ENCODE measurements at places on chromosomes 12 and 14.
A peak's percentile ranks its signal among the peaks of the same experiment; 100 is the strongest.

DNA sequence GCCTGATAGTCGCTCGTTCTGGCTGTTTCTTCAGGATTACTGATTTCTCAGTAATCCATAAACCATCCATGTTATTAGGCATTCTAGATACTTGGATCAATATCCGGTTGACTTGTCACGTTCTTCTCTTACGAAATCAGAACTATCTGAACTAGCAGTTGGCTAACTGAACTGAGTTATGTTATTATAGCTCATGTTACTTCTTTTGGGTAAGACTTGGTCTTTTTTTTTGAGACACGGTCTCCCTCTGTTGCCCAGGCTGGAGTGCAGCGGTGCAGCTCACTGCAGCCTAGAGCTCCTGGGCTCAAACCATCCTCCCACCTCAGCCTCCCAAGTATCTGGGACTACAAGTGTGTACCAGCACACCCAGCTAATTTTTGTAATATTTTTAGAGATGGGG lies 178.6 kb downstream of the PRKCH start:
- DNase-seq = no peak

- DNase-seq = no peak
Measured at GRCh38 chr14:23727566-23728335, 91.6 kb downstream of the DHRS2 start.

DNA sequence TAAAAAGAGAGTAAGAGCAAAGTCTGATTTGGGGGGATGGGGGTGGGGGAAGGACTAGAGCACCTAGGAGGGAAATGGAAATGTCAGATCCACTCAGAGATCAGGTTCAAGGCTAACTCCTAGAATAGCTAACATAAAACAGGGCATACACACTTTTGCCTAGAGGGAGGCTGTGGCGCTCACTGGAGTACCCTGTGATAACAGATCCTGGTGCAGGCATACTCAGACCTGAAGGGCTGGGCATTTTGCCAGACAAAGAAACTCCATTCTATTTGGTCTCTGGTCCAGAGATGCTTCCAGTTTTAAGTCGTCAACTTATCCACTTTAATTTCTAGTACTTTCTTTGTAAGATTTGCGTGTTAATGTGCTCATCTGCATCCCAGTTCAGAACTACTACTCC lies 5.8 kb downstream of the CTDSP2 start:
- no peak for DNase-seq

GRCh38 chr12:4261655-4262054 lies 11.9 kb upstream of the CCND2 start:
- DNase-seq = no peak

GRCh38 chr14:95104911-95105310 lies 52.4 kb downstream of the DICER1 start:
- no peak for DNase-seq

GRCh38 chr12:80655751-80656150 lies 51.7 kb upstream of the MYF6 start:
- DNase-seq = no peak

DNA sequence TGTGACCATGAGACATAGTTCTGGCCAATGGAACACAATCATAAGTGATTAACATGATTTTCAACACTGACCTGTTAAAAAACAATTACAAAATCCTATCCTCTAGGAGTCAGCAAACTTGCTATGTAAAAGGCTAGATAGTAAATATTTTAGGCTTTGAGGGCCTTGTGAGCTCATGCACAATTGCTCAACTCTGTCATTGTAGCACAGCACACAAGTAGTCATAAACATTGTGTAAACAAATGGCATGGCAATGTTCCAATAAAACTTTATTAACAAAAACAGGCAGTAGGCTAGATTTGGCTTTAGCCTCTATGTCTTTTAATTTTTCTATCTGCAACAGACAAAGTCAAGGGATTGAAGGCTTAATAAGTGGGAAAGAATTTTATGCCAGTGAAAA lies 350.7 kb downstream of the C12orf50 start:
- no peak for DNase-seq

- DNase-seq = no peak
Measured at GRCh38 chr14:101495284-101495683, 66.0 kb upstream of the DIO3 start.

- DNase-seq = no peak
Measured at GRCh38 chr12:34363050-34363673, 340.9 kb downstream of the ALG10 start.

GRCh38 chr14:66224492-66225178 lies 261.5 kb upstream of the CCDC196 start:
- DNase-seq = no peak

- DNase-seq = no peak
Measured at GRCh38 chr14:101598159-101598558, 36.9 kb downstream of the DIO3 start.

GRCh38 chr12:11446372-11446771 lies 51.0 kb upstream of the PRB2 start:
- no peak for DNase-seq

DNA sequence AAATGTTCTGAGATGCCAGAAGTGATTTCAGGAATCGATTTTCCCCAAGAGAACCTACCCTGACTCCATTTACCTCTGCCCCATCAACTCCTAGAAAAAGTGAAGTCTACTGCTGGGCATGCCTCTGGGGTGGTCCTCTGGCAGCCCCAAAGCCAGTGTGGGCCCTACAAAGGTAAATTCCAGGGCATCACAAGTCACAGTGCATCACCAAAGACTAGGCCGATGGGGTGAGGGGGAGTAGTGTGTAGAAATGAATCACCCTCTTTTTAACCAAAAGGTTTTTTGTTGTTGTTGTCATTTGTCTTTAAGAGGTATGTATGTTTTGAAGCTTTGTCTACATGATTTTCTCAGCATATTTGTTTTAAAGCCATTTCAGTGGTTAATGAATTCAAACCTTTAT lies 46.4 kb upstream of the RTRAF start:
- DNase-seq = no peak

DNA sequence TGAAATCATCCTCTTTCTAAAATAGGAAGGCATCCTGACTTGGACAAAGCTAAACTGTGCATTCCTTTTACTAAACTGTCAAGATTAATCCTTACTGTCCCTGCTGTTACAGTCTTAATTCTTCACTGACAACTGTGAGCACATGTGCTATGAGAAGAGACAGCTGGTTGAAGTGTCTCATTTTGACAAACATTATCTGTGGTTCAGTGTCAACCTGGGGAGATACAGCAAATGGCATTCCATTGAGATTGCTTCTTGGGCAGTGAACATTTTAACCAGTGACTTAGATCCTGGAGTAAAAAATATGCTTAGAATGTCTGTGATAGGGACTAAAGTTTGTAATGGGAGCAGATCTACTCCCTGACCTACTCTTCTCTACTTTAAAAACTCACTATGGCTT lies 552.6 kb upstream of the ATP2B1 start:
- no peak for DNase-seq

DNA sequence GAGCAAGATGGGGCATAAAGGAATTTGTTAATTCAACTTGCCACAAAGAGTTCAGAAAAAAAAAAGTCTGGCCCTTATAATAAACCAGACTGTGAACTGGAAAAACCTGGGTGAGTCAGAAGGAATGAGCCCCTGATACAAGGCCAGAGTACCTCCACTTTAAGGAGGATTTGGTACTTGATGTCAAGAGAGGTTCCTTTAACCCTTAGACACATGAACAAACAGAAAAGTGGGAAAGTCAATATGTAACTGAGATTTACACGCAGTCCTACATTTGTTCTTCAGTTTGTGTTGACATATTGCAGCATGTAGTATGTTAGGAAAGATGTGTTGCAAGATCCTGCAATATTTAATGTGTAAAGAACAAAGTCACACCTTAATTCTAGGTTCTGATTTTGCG lies 14.2 kb upstream of the SLC38A4 start:
- DNase-seq = no peak

DNA sequence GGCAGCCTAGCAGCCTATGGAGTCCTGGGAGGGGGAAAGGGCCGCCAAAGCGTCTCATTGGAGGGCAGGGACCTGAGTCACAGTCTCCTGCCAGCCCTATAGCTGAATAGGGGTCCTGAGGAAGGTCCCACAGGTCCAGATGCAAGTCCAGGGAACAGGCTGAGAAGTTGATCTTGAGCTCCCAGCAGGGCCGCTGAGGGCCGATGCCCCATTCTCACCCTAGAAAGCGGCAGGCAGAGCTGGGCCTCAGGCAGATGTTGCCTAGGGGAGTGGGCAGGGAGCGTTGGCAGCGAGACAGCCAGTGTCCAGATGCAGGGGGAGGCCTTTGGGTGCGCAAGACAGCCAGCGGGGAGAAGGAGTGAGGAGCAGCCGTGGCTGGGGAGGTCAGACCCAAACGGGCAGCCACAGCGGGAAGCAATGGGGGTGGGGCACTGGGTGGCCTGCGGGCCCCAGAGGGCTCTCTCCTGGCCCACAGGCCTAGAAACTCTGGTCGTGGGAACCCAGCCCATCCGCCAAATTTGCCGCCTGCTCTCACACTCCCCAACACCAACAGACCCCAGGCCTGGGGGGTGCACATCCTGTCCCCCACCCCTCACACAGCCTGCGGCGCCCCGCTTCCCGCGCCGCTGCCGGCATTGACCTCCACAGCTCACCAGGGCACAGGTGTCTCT lies 1.1 kb downstream of the HDAC7 start:
- peak; percentile 44 for DNase-seq

DNA sequence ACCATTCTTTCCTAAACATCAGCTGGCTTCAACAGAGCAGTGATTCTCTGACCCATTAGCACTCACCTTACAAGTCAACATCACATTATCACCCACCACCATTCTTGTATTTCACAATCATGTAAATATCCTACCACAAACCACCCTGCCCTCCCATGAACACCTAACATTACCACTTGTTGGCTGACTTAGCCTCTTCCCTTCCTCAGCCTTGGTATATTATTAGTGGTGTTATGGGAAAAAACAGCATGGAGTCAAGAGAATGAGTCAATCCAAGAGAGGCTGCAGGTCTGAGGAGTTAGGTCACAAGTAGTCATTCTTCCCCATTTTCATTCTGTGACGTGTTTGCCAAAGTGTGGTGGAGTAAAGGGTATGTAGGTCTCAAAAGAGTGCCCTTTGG lies 22.3 kb upstream of the MGP start:
- no peak for DNase-seq

GRCh38 chr12:6375269-6376078 lies at the start of gene SCNN1A:
Gene SCNN1A (minus strand): TSS chr12:6375563. CDS start chr12:6374783, 780 bp downstream.
- no peak for DNase-seq

DNA sequence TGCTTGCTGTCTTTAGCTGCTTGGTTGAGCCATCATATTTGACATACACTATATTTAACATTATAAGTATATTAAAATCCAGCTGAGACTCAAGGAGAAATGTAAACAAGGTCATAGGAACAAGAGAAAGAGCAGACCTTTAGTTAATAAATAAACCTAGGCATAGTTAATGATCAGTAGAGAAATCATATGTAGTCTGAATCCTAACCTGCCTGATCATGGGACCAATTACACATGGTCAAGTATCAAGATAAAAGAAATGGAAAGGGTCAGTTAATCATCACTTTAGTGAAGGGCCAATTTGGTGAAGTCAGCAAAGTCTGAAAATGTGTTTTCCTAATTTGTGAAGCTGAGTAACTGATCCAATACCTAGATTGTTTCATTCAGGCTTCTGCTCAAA lies 7.5 kb downstream of the RNF212B start:
- no peak for DNase-seq

DNA sequence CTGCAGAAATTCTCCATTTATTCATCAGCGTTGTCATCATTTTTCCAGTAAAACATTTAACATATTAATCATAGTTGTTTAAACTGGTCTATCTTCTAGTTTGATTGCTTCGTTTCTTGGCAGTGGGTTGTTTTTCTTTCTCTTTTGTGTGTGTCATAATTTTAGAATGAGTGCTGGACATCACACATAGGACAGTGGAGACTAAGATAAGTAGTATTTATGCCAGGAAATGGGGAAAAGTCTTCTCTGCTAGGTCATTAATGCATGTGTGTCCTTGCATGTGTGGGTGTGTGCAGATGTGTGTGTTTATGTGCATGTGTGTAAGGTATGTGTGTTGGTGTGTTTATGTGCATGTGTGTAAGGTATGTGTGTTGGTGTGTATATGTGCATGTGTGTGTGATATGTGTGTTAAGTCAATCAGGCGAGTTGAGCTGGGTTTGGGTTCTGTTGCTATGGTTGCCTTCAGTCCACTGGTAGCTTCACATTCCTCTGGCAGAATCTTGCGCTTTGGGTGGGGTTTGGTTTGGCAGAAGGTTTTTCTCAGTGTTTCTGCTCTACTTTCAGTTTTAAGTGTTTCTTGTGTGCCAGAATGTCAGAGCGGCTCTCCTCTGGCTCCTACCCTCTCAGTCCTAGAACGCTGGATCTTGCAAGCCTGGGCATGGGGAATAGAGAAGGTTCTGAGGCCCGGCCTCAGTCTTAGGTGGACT lies 7.8 kb upstream of the ADGRD1 start:
- no peak for DNase-seq

DNA sequence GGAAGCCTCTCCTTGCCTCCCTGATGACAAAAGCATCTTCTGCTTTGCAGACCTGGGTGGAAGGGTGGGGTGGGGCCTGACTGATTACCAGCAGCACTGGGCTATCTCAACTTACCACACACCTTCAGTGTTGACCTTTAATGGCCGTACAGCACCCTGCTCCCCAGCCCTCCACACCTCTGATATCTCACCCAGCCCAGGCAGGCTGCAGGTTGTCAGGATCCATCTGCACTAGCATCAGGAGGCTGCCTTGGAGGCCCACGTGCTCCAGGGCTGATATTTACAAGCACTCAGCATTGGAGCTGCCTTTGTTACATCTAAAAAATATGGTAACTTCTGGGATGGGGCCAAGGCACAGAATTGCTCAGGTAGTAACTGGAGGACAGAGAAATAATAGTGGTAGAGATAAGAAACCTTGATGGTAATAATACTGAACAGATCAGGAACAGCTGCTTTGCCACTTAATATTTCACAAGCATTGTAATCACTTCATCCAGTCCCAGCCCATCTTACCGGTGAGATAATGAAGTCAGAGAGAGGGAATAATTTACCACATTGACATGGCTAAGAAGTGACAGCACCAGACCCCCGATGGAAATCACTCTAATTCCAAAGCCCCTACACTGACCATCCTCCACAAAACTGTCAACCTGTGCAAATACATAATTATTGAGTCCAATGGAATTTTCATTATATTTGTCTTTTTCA lies 125.2 kb upstream of the RFLNA start:
- DNase-seq = no peak

All from activated naive CD4-positive, alpha-beta T cell treated with anti-CD3 and anti-CD28 coated beads, Interleukin-2, amount 50 U/mL, for 16 hours (primary cell).